Cerebellum (tissue), 4 donors: ENCODE measurements at places on chromosomes 3 and 15. TPM values are rescaled to one million over a fixed set of nuclear protein-coding genes. Genes with fewer than 3 reads are reported as not detected.

MED12L gene
- total RNA-seq, result 12.8 TPM

DNA sequence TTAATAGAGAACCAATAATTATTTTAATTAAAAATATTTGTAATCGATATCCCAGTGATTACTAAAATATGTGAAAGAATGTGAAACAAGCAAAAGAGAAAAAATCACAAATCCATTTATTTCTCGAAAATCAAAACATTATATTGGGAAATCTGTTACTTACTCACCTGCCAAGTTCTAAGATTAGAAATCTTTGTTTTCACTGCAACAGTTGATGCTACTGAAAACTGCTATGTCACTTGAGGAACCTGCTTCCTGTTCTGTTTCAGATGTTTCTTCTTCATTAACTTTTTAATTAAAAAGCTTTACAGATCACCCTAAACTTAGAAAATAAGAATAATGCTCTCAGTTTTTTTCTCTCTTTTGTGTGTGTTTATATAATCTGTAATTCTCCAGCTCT, 13.7 kb upstream of the DPH6 start:
- DNase-seq, result no peak

- DNase-seq, result no peak
Measured at GRCh38 chr3:50582083-50582482, 12.8 kb downstream of the HEMK1 start.

DNA sequence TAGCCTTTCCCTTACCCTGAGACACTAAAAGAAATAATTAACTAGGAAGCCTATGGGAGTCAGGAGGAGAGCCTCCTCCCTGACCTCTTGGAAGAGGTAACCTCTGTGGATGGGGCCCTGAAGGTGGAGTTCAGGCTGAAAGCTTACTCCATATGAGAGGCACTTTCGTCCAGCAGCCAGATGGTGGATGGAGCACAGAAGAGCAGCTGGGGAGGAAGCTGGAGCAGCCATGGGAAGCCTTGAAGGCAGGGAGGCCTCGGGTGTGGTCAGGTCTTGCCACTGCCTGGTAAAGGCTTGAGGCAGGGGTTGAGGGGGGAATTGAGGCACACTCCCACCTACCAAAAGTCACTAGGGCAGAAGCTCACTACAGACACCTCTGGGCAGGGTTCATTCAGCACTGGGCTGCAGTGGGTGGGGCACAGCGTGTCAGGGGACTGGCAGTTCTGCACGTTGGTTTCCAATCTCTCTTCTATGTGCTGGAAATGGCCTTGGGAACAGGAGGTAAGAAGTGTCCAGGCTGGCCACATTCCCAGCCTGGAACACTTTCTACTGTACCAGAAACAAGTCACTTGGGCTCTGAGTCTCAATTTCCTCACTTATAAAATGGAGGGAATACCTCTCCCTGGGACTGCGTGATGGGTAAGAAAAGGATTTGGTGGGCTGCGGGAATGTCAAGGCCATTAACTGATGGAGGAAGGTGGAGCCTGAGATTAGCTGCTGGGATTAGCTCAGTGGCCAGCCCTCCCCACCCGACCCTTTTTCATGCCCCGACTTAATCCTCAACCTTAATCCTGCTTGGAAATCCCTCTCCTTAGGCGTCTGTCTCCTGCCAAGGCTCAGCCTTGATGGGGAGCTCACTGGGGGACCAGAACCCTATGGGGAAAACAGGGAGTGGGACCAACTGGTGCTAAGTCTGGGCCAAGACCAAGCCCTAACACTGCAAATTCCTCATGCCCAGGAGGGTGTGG, 5.4 kb downstream of the PCBP4 start:
- DNase-seq, result peak; percentile 45

CD200R1 gene
- 0.64 TPM for total RNA-seq

GRCh38 chr15:100711516-100712021, 109.2 kb downstream of the ASB7 start:
- no peak for DNase-seq

A4GNT gene
- total RNA-seq, result not detected

- no peak for DNase-seq
Measured at GRCh38 chr3:118760585-118761290, 273.9 kb downstream of the IGSF11 start.

GXYLT2 gene
- total RNA-seq, result 7.4 TPM

SEMA3F gene
- 8.2 TPM for total RNA-seq

GRCh38 chr15:55977231-55977630, 16.2 kb downstream of the NEDD4 start:
- DNase-seq, result no peak

DNA sequence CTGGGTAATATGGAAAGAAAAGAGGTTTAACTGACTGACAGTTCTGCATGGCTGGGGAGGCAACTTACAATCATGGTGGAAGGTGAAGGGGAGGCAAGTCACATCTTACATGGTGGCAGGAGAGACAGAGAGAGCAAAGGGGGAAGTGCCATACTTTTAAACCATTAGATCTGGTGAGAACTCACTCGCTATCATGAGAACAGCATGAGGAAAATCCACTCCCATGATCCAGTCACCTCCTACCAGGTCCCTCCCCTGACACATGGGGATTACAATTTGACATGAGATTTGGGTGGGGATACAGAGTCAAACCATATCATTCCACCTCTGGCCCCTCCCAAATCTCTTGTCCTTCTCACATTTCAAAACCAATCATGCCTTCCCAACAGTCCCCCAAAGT, 16.0 kb upstream of the ACOX2 start:
- DNase-seq, result no peak

DNA sequence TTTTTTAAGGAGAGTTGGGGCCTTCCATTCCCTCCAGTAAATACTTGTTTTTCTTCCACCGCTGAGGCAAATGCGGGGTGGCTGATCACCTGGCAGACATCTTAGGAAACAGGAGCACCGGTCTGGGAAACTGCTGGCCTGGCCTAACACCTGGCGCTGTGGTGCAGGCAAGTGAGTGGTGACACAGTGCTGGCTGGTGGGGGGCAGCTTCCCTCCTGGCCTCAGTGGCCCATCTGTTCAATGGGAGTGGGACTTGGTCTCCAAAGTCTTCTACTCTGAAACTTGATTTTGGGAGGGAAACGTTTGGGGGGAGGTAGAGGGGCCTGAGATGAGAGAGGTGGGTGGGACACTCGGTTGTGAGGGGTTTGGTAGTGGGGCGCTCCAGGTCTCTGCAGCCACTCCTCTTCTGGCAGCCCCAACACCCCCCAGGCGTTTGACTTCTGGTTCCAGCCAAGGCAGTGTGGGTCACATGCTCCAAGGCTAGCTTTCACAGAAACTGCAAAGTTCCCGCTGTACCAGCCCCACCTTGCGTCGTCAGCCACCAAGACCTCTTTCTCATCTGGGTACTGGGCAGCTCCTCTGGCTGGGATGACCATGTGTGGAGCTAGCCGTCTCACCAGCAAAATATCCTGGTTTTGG, 4.7 kb downstream of the GHRL start:
- no peak for DNase-seq

EIF4E3 gene
- total RNA-seq, result 15.3 TPM

- no peak for DNase-seq
Measured at GRCh38 chr3:138867996-138868395, 33.3 kb upstream of the PIK3CB start.

DNA sequence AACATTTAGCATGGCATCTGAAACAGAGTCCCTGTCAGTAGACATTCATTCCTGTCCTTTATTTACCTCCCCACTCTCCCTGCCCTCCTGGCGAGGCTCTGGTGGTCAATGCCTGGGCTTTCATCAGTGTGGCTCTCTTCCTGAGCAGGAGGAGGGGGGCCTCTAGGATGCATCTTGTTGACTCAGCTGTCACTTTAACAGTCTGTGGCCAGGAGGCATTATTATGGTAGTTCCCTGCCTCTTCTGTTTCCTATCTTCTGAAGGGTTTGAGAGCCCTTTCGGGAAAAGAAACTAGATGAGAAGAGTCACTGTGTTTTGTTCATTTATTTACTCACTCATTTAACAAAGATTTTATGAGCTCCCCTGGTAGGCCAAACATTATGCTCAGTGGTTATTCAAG, 2.4 kb upstream of the PPP1R14D start:
- no peak for DNase-seq

GRCh38 chr3:65666448-65667091, 372.1 kb downstream of the MAGI1 start:
- no peak for DNase-seq

DNA sequence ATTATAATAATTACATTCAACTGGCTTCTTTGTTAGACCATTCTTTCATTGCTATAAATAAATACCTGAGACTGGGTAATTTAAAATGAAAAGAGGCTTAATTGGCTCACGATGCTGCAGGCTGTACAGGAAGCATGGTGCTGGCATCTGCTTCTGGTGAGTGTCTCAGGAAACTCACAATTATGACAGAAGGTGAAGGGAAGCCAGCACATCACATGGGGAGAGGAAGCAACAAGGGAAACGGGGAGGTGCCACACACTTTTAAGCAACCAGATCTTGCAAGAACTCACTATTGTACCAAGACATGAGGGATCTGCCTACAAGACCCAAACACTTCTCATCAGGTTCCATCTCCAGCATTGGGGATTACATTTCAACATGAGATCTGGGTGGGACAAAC, 413.1 kb upstream of the ARRDC4 start:
- no peak for DNase-seq

DNA sequence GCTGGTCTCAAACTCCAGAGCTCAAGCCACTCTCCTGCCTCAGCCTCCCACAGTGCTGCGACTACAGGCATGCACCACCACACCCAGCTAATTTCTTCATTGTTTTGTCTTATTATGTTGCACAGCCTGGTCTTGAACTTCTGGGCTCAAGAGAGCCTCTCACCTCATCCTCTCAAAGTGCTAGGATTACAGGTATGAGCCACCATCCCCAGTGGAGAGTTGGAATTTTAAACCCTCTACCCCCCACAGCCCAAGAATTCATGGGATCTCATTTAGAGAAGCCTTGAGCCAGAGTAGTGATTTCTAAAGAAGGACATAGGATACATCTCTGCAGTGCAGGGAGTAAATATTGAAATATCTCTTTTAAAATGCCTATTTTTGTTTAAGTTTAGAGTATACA, 221.1 kb downstream of the CACNA2D3 start:
- no peak for DNase-seq

CGGBP1 gene
- total RNA-seq, result 105 TPM

LMLN gene
- total RNA-seq, result 15.3 TPM

PIERCE2 gene
- 2.5 TPM for total RNA-seq

DNA sequence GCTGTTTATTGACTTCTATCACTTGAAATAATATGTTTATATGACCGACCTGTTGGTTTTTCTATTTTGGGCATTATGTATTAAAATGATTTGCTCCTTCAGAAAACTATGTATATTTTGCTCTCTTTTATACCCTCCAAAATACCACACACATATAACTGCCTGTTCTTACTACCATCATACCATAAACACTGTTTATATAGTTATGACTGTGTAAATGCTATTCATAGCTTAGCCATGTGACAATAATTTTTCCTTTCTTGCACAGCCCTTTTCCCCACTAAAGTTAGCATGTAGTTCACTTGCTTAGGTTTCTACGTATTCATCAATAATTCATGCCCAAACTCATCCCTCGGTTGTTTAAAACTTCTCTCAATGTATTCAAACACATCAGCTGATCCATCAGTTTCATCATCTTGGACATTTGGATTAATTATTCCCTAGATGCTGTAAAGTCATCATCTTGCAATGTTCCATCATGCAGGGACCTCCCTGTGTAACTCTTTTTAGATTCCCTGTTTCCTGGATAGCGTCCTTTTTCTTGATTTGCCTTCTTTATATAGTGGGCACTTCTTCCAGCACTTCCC, 8.2 kb upstream of the RYK start:
- DNase-seq, result no peak

DNA sequence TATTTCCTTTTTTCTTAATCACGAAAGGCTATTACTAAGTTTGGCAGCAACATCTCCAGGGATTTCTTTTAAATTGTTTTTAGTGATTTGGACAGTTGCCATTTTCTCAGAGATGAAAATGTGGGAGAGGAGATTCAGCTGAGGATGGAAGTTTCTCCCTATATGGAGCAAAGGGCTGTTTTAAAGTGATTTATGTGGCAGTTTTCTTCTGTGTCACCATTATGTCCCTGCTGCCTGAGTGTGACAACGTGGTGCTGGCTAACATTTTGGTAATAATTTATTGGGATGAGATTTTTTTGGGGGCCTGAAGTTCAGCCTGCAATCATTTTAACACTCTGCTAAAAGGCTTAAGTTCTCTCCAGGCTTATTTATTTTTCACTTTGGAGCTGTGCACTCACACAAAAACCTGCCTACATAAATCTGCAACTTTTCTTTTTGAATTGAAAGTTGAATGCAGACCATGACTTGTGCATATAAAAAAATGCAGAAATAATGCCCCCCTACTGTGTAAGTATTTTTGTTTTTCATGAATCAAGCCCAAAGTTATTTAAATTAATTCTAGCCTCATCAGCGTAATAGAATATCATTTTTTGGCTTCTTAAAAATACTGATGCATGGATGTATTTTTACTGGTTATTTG, 210.9 kb downstream of the ZIC1 start:
- no peak for DNase-seq

- DNase-seq, result no peak
Measured at GRCh38 chr15:80972276-80972675, 17.3 kb downstream of the MESD start.

DNA sequence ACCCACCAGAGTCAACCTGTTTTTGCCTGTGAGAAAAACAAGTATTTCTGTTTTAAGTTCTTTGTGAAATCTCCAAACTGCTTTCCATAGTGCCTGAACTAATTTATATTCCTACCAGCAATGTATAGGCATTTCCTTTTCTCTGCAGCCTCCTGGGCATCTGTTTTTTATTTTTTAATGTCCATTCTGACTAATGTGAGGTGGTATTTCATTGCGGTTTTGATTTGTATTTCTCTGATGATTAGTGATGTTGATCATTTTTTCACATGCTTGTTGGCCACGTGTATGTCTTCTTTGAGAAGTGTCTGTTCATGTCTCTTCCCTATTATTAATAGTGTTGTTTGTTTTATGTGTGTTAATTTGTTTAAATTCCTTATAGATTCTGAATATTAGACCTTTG, 820.5 kb downstream of the MCTP2 start:
- DNase-seq, result no peak

DNA sequence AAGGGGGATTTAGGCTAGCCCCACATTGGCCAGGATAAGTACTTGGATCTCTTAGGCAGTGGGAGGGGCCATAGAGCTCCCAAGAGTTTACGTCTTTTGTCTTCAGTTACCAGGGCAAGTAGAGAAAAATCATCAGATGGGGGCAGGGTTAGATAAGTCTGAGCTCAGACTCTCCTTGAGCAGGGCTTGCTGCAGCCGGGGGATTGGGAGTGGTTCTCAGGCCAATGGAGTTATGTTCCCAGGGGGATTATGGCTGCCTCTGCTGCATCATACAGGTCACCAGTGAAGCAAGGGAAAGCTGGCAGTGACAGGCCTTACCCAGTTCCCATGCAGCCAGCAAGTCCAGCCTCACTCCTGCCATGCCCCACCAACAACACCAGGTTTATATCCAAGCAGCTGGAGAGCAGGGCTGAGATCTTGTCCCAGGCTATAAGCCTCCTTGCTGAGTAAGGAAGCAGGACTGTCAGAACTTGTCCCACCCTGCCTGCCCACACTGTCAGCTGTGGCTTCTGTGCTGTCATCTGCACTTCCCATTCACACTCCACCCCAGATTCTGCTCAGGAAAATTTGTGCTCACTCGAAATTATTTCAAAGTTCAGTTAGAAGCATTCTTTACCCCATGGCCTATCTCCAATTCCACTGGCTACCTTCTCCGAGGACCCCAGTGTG, 215.3 kb downstream of the FAM43A start:
- no peak for DNase-seq

CCDC174 gene
- total RNA-seq, result 13.9 TPM

CRBN gene
- total RNA-seq, result 101 TPM

- DNase-seq, result no peak
Measured at GRCh38 chr15:72585476-72586058, 68.9 kb upstream of the GOLGA6B start.

- no peak for DNase-seq
Measured at GRCh38 chr15:42482701-42483100, 8.2 kb downstream of the ZNF106 start.

ACP3 gene
- 0.91 TPM for total RNA-seq

GRCh38 chr15:77985931-77986480, 91.5 kb downstream of the TBC1D2B start:
- no peak for DNase-seq
